T-helper 1 cell (primary cell): ENCODE measurements at places on chromosomes 7 and 10.

- DNase-seq: no peak
These were observed 1136.8 kb upstream of the AUTS2 start for GRCh38 chr7:68461430-68461829.

DNA sequence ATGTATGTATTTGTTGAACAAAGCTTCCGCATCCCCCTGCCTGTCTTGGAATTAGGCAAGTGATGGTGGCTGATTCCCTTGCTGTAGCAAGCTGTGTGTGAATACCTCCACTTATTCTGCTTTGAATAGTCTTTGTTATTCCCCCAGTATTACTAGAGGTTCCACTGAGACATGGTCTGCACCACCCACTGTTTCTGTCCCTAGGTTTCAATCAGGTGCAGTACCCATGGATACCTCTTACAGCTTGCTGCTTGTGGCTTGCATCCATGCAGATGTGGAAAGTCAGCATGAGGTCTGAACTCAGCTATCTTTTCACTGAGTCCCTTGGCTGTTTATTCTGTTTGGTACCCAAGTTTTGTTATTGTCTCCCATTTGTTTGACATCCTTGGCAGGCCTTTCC lies 447.4 kb downstream of the GRM8 start:
- DNase-seq: no peak

- DNase-seq: no peak
These were observed 873.0 kb downstream of the SORCS3 start for GRCh38 chr10:105514106-105514505.

- no peak for DNase-seq
These were observed 583.5 kb upstream of the MKI67 start for GRCh38 chr10:128709686-128710085.

GRCh38 chr7:157795643-157796042 lies 458.8 kb downstream of the DNAJB6 start:
- DNase-seq: no peak

- DNase-seq: no peak
These were observed 41.3 kb upstream of the MTURN start for GRCh38 chr7:30093420-30093952.

GRCh38 chr10:60921633-60922032 lies 22.4 kb downstream of the RHOBTB1 start:
- DNase-seq: no peak

- DNase-seq: no peak
These were observed 5.0 kb downstream of the PPIF start for GRCh38 chr10:79352035-79352877.
